Adipocyte (in vitro differentiated cells): ENCODE measurements at places on chromosomes 16 and 17.
A peak's percentile ranks its signal among the peaks of the same experiment; 100 is the strongest.

DNA sequence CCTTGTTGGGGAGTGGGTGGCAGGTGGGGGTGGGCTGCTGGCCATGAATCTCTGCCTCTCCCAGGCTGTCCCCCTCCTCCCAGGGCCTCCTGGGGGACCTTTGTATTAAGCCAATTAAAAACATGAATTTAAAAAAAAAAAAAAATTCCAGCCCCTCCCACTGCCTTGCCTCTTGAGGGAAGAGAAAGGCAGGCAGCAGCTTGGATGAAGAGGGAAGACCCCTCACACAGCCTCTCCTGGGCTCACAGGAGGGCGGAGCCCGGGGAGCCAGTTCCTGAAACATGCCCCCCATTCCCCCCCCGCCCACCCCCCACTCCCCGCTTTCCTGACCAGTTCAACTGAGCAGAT lies 1.8 kb upstream of the TCAP start:
- no peak for DNase-seq

DNA sequence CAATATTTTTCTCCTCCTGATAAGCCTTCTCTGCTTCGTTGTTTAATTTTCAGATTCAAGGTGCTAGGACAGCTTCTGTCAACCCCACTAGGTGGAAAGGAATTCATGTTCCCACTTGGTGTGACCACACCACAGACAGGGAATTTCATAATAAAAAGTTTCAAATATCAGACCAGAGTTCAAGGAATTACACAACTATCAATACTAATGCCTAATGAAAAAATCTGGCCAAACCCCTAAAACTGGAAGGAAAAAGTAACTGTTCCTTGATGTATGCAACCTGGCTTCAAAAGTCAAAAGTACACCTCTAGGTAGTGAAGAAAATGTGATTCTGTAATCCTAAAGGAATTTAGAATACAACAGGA lies 87.8 kb upstream of the CORO6 start:
- DNase-seq = peak; percentile 67

- no peak for DNase-seq
Measured at GRCh38 chr16:88045820-88046303, 94.6 kb downstream of the BANP start.

GRCh38 chr16:62933929-62934328 lies 897.7 kb upstream of the CDH8 start:
- no peak for DNase-seq

- no peak for DNase-seq
Measured at GRCh38 chr16:79528338-79528737, 72.2 kb downstream of the MAF start.

- no peak for DNase-seq
Measured at GRCh38 chr17:39175695-39176093, 9.7 kb upstream of the ARL5C start.

GRCh38 chr16:19559242-19559910 lies 3.9 kb downstream of the VPS35L start:
- DNase-seq = peak; percentile 88

- DNase-seq = no peak
Measured at GRCh38 chr17:64787255-64787920, 125.3 kb upstream of the SMURF2 start.

GRCh38 chr16:83714286-83714685 lies 93.5 kb upstream of the HSBP1 start:
- DNase-seq = no peak

DNA sequence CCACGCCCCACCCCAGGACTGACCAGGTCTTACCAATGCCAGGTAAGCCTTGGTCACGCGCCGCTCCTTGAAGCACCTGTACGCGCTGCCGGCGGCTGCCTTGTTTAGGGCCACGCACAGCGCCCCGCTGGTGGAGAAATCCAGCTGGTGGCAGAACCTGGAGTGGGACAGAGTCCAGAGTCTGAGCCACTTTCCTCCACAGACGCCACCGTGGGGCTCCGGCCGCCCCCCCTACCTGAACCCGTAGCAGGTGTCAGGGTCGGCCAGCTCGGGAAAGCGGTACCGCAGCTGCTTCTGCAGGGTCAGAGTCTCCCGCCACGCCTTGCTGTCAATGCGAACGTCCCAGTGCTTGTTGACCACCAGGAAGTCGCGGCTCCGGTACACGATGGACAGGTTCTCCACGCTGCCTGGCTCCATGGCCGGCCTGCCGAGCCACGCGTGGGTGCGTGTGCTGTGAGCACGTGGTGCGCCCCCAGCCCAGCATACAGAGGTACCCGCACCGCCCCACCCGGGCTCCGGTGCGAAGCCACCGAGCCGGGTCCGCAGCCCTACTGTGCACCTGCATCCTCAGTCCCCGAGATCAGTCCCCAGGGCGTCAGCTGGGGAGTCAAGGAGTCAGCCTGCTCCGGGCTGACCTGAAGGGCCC lies 737 bp downstream of the RPUSD1 start:
- DNase-seq = no peak

DNA sequence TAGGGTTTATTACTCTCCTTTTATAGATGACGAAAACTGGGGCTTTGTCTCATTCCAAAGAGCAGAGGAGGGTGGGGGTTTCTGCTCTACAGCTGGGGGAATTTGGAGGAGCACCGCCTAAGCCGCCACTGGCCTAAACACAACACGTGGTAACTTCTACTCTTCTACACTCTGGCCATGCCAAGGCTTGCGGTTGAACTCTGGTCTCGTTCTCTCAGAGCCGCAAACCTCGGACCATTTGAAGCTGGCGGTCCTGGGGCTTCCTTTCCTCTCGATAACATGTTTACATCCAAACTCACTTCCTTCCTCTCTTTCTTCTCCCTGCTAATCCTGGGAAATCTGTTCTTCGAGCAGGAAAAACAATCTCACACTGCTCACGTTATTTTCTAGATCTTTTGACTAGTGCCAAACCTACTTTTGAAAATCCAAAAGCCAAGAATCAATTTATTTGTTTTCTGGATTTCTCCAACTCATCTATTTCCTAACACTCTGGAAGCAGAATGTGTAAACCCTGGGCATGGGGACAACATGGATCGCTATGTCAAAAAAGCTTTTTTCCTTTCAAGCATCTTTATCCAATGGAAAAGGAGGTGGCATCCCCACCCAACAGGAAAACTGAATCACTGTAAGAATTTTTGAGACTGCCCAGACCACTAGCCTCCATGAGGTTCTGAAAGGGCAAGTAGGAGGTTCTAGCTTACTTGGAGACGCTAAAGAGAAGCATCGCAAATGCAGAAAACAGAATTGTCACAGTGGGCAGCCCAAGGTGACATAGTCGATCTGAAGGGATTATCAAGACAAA lies 13.6 kb upstream of the EEF2K start:
- DNase-seq = peak; percentile 97

DNA sequence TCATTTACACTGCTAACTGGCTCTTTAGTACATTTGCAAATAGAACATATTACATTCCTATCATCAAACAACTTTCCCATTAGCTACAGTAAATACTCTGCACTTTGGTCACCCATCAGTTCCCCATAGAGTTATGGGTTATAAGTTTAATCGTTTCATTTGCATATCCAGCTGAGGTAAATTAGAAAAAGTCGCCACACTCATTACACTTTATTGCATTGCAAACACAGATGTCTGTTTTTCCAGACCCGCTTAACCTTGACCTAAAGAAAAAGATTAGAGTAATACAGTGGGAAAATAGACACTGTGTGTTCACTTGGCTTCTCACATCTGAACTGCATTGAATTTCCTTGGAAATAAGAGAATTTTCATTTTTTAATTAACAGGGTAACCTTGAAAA lies 213.1 kb upstream of the PSMD7 start:
- DNase-seq = no peak

- DNase-seq = peak; percentile 19
Measured at GRCh38 chr16:68408967-68409366, 39.3 kb downstream of the SMPD3 start.

GRCh38 chr17:83087788-83088360 lies 8.5 kb downstream of the METRNL start:
- no peak for DNase-seq

GRCh38 chr17:36655726-36656125 lies 54.3 kb downstream of the MRM1 start:
- no peak for DNase-seq

GRCh38 chr17:44038604-44039011 lies 23.8 kb upstream of the TMEM101 start:
- no peak for DNase-seq

DNA sequence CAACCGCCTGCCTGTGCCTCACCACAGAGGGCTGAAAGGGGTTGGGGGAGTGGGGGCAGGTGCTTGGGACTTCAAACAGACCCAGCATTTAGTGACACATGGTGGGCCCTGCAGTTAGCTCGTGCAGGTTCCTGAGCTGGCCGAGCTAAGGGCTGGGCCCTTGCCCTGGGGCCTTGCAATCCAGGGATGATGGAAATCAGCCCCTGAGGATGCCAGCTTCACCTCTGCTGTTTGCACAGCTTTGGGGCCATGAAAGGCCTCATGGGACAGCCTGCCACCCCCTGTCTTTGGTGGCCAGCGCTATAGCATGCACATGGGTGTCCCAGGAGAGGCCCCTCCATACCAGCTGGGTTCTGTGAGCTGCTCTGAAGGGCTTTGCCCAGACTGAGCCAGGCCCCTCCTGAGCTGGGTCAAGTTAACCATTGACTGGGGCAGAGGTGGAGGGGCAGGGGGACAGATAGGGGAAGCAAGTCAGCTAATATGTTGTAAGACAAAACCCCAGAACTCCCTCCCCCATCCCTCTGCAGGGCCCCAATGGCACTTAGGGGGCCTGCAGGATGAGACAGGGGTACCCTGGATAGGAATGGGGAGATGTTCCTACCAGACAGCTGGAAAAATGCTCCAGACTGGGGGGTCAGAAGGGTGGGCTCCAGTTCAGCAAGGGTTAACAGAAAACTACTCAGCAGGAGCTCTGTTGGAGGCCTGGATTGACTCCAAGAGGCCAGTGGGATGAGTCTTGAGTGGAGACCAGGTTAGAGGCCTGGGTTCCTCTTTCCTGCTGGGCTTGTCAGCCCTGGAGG lies 692 bp downstream of the PRR15L start:
- no peak for DNase-seq

DNA sequence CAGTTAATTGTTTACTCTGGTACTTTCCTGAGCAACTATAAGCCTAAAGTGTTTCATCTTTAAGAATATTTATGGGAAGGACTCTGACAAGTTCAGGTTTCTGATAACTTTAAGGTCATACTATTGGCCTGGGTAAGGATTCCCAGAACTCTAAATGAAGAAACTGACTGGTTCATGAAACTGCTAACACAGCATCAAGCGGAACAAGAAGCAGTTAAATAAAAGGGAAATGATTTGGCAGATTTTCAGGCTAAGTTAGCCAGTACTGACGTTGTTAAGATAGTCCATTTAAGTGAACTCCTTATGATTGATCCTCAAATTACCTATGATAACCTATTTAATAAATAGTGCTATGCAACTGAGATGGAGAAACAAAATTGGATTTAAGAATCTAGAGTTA lies 101.6 kb upstream of the CES5A start:
- DNase-seq = no peak

- DNase-seq = no peak
Measured at GRCh38 chr17:63492940-63493339, 16.1 kb downstream of the ACE start.

GRCh38 chr17:208429-208828 lies 27.0 kb upstream of the DOC2B start:
- DNase-seq = no peak

GRCh38 chr17:77572065-77572601 lies 386.4 kb upstream of the TNRC6C start:
- no peak for DNase-seq

- DNase-seq = peak; percentile 59
Measured at GRCh38 chr17:15220785-15221184, 44.3 kb downstream of the PMP22 start.

DNA sequence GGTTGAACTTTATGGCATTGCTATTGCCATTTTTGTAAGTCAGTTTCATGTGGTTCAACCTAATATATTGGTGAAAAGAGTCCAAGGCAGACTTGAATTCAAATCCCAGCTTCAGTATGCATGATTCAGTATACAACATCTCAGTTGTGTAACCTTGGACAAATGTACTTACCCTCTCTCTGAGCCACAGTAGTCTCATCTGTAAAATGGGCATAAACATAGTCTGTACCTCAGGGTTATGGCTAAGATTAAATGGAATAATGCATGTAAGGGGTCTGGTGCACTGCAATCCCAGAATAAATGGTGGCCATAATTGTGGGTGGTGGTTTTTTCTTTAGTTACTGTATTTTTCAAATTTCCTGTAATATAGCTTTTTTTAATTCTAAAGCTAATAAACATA lies 4.7 kb upstream of the ADAP2 start:
- DNase-seq = no peak

GRCh38 chr16:66590322-66590721 lies 11.1 kb downstream of the CMTM2 start:
- no peak for DNase-seq

DNA sequence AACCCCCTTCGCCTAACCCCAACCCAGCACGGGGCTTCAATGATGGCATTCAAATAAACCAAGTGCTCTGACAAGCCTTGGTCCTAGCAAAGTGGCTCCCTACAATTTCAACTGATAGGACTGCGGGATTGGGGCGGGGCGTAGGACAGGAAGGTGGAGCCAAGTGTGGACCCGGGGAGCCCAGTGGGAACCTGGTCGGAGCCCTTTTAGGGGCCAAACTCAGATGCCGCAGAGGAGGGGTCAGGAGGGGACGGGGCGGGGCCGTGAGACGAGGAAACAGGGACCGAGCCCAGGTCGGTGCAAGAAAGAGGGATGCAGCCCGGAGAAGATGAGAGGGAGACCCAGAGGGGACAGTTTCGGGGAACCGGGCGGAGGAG lies 13.2 kb upstream of the CDIPT start:
- no peak for DNase-seq

DNA sequence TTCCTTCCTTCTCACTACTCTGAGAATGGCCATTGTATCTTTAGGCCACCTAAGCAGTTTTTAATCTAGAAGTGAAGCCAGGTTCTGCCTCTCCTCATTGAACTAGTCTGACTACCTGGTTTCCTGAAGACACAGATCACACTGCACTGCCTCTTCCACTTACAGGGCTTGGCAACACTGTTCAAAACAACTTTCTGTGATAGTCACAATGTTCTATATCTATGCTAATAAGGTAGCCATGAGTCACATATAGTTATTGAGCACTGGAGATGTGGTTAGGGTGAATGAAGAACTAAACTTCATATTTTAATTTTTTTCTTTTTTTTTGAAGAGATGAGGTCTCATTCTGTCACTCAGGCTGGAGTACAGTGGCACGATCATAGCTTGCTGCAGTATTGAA lies 26.9 kb downstream of the RND2 start:
- no peak for DNase-seq

GRCh38 chr16:5319799-5320198 lies 222.2 kb upstream of the EEF2KMT start:
- no peak for DNase-seq

DNA sequence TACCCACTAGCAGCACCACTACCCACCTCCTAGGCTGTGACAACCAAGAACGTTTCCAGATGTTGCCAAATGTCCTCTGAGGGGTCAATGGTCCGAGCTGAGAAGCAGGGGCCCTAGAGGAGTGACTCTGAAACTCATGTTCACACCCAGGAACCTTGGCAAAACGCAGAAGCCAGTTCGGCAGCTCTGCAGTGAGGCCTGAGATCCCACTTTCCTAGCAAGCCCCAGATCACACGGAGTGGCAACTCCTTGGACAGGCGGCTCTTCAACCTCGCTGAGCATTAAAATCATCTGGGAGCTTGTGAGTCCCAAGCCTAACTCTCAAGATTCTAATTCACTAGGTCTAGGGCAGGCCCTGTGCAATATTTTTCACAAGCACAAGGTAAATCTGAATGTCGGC lies 17.3 kb downstream of the ELAC2 start:
- no peak for DNase-seq
